ENCODE measurements at places on chromosomes 16 and 17.

GRCh38 chr16:58462997-58463941 is 36.7 kb upstream of the NDRG4 start:
- no peak for DNase-seq

- peak; percentile 34 for DNase-seq
These were observed 90.5 kb upstream of the SOX9 start for GRCh38 chr17:72030067-72030899.

- DNase-seq = no peak
These were observed 32.5 kb upstream of the CLEC3A start for GRCh38 chr16:77989846-77990245.

DNA sequence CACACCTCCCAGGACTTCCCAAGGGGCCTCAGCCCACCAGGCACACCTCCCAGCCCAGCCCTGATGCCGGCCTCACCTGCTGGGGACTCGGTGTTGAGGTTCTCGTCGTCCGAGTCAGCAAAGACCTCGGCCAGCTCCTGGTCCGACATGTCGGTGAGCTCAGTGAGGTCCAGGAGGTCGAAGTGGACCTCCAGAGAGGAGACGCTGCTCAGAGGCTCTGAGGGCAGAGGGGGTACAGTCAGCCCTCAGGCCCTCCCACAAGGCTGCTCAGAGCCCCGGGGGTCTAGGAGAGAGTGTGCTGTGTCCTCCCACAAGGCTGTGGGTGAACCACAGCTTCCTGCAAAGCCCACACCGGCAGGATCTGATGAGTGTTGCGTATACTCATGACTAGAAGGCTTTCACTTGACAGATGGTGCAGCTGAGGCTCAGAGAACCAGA is 10.5 kb downstream of the DBNDD1 start:
- no peak for DNase-seq

- DNase-seq = no peak
These were observed 3.2 kb upstream of the PRPSAP1 start for GRCh38 chr17:76356803-76357456.

Data from RCC 7860 (cell line).